ENCODE measurements at places on chromosomes 16 and 17.

GRCh38 chr16:13322336-13322735 is 420.9 kb downstream of the SHISA9 start:
- no peak for DNase-seq

DNA sequence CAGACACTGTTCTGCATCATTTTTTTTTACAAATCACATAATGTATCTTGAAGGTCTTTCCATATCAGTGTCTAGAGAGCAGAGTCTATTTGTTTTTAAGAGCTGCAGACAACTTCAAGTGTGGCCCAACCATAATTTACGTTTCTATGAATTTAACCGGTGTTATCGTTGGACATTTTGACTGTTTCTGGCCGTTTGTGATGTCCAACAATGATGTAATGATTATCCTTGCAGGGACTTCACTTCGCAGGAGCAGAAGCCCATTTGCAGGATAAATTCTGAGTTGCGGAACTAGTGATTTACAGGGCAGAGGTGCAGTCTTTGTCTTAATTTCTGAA is 26.9 kb upstream of the HLF start:
- no peak for DNase-seq

- DNase-seq = no peak
These were observed 137.9 kb upstream of the HS3ST4 start for GRCh38 chr16:25553711-25554436.

- DNase-seq = no peak
These were observed 100.5 kb downstream of the CYB561 start for GRCh38 chr17:63345611-63346010.

- DNase-seq = no peak
These were observed 12.4 kb downstream of the ITGB3 start for GRCh38 chr17:47265983-47266541.

DNA sequence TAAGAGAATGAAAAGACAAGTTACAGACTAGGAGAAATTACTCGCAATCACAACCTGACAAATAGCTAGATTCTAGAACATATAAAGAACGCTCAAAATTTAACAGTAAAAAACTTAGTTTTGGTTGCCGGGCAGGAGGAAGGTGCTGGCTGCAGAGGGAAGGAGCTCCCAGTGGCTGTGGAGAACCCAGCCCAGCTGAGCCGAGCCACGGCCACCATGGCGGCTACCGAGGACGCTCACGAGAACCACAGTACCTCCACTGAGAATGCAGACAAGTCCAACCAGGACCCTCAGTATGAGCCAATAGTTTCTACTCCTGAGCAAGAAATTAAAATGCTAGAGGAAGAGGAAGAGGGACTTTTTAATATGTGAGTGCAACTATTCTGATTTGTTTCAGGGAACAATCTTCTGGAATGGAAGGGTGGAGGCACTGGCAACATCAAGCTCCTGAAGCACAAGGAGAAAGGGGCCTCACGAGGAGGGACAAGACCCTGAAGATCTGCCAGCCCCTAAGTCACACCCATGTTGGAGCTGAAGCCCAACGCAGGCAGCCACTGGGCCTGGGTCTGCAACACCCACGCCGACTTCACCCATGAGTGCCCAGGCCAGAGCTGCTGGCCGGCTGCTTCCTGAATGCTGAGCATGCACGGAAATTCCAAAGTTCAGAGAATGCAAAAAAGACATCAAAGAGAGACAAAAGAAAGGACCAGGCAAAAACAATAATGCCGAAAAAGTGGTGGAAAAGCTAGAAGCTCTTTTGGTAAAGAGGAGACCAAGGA is 55.0 kb downstream of the DNAH17 start:
- no peak for DNase-seq

GRCh38 chr17:79742951-79743476 is 12.3 kb downstream of the ENPP7 start:
- DNase-seq = no peak

DNA sequence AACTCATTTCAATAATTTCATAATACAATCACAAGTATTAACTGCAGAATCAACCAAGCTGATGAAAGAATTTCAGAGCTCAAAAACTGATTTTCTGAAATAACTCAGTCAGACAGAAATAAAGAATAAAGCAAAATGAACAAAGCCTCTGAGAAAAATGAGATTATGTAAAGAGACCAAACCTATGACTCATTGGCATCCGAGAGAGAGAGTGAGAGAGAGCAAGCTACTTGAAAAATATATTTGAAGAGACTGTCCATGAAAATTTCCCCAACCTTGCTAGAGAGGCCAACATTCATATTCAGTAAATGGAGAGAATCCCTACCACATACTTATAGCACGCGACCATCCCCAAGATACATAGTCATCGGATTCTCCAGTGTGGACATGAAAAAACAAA is 1376.4 kb downstream of the CDH11 start:
- DNase-seq = no peak

- DNase-seq = no peak
These were observed 8.8 kb downstream of the SPNS3 start for GRCh38 chr17:4442582-4442981.

- DNase-seq = no peak
These were observed 32.4 kb downstream of the CACNG3 start for GRCh38 chr16:24288516-24288915.

DNA sequence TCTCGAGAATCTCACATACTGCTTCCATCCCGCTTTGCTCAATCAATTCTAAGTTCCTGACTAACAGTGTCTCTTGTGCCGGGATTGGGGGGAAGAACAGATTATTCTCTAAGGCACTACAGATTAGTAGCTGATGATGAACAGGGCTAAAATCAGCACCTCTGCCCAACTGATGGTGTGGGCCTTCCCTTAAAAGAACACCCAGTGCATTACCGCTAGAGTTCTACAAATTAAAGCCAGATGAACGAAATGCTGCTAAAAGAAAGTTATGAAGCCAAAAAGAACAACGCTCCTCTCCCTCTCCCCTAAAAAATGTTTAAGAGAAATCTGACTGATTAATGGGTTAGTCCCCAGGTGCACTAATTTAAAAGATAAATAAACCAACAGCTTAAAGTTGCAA is 4.4 kb downstream of the CDC27 start:
- no peak for DNase-seq

DNA sequence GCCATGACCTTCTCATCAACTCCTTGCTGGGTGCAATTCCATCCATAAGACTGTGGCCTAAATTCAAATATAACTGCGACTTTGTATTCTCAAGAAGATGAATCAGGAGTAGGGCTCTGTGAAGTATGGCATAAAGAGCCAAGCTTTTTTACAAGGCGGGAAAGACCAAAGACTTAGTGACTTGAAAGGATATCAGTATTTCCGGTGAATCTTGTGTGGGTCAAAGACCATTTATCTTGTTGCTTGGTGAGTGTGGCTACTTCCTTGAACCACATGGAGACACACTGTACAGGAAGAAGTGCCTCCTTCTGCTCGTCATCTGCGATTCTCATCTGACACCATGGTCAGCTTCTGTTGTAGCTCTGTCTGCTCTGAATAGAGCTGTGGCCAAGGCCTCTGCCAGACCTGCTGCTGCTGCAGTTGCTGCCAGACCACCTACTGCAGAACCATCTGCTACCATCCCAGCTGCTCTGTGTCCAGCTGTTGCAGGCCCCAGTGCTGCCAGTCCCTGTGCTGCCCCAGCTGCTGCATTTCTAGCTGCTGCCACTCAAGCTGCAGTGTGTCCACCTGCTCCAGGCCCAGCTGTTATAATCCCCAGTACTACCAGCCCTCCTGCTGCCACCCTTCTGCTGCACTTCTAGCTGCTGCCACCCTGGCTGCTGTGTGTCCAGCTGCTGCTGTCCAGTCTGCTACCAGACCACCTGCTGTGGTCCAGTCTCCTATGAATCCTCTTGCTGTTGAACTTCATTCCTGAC is 6.1 kb upstream of the KRTAP2-4 start:
- no peak for DNase-seq

- no peak for DNase-seq
These were observed 2.0 kb downstream of the RARA start for GRCh38 chr17:40310882-40311391.

DNA sequence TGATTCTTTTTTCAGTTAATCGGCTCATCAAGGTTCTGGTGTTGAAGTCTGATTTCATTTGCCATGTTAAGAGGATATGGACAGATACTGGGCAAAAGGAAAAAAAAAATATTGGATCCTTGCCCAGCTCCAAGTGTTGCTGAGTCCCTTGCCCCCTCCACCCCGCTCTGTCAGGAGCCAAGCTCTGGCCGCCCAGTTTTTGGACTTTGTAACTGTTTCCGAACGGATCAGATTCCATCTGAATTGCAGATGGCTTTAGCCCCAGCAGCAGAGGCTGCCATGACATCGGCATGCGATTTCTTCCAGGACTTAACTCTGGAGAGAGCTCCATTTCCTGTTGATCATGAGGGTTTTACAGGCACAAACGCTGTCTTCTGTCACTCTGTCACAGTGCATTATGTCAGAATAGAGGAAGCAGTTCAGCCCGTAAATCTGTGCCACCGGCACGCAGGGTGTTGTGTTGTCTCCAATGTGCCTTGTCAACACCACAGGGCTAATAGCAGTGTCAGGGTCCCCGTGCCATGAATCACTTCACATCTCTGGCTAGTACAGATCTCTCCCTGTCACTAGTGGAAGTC is 615.6 kb downstream of the MAF start:
- no peak for DNase-seq

- DNase-seq = no peak
These were observed 15.5 kb upstream of the CUEDC1 start for GRCh38 chr17:57970710-57971109.

DNA sequence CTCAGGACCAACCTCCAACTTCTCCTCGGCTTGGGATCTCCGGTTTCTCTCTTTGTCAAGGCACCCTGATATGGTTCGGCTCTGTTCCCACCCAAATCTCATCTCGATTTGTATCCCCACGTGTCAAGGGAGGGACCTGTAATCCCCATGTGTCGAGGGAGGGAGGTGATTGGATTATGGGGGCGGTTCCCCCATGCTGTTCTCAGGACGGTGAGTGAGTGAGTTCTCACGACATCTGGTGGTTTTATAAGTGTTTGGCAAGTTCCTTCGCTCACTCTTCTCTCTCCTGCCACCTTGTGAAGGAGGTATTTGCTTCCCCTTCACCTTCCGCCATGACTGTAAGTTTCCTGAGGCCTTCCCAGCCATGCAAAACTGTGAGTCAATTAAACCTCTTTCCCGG is 117.9 kb downstream of the SEC14L1 start:
- no peak for DNase-seq

Measured in activated CD4-positive, alpha-beta T cell treated with anti-CD3 and anti-CD28 coated beads, Interleukin-2, Interleukin-6, amounts not matched to agents 100 ng/mL and 50 ng/mL, durations not matched to agents 16 hours and 8 hours (primary cell).